T-helper 2 cell treated with Interferon-gamma antibody and Interleukin-4, amounts not matched to agents 5 μg/mL and 100 μg/mL, for 36 hours (primary cell): ENCODE measurements at places on chromosomes 5 and 9.
A peak's percentile ranks its signal among the peaks of the same experiment; 100 is the strongest.

DNA sequence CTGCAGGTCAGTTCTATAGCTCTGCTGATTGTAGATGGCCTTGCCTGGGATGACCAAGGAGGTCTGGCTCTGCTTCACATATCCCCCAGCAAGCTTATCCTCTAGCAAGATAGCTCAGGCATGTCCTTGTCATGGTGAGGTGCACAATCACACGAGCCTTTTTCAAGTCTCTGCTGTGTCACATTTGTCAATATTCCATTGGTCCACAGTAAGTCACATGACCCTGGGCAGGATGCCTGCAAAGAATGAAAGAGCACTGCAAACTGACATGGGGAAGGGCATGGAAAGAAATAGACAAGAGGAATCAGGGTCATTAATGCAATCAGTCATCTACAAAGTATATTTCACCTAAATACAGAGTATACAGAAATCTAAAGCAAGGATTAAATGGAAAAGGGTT lies 142.0 kb downstream of the RORB start:
- H3K27ac ChIP-seq, result no peak overlapping the region
- H3K36me3 ChIP-seq, result no peaks in the 10 kb centered on the region
- H3K4me3 ChIP-seq, result no peak overlapping the region

DNA sequence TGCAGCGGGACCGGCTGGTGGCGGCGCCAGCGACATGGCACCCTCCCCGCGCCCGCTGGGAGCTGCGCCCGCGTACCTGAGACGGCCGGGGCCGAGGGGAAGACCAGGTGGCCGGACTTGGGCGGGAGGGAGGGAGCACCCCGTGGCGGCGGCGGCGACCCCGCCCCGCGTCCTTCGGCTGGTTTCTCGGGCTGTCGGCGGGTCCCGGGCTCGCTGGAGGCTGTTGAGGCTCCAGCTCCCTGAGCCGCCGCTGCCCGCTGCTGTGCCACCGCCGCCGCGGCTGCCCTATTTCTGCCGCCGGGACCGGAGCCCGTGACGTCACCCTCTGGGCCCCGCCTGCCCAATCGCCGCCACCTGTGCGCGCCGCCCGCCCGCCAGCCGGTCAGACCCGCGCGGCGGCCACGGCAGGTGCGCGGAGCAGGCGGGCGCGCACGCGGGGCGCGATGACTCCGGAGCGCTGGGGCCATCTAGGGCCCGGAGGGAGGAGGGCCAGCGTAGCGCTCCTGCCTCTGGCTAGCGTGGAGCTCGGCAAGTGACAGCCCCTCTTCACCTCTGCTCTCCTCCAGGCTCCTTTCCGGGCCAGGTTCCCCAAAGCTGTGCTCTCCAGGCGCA lies at the start of gene FSTL4:
Gene FSTL4 (minus strand): TSS at position 293 of the 612 bp plus-strand sequence.
- H3K27me3 ChIP-seq, result peaks cover 67% of the 10 kb centered on the region
- peak; percentile 21 for DNase-seq

GRCh38 chr9:32487981-32488380 lies 38.0 kb downstream of the RIGI start:
- no peaks in the 10 kb centered on the region for H3K4me1 ChIP-seq
- H3K27ac ChIP-seq, result no peak overlapping the region
- DNase-seq, result no peak
- peaks cover 43% of the 10 kb centered on the region for H3K36me3 ChIP-seq

DNA sequence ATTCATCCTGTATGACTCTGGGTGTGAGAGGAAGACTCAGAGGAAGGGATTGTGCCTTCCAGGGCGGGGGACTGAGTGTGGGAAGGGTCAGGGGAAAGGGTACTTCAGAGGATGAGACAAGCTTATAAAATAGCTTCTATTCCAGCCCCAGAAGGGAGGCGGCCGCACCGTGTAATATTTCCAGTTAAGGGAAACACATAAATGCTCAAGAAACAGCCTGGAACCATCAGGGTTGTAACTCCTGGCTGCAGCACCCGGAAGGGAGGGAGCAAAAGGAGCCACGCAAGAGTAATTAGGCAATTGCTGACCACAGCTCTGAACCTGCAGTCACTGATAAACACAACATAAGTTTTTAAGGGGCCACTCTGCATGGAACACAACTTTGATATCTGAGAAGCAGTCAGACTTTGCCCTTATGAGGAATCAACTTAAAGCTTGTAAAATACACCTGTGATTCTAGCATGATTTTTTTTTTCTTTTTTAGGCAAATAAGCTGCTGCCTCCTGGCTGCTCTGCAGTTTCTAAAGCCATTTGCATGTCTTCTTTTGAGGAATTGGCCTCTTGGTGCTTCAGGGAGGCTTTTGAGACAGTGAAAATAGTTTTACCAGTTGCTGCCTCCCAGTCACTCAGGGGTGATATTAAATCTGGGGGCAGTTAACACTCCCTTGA lies 382.7 kb downstream of the ENC1 start:
- H3K36me3 ChIP-seq, result no peaks in the 10 kb centered on the region
- H3K4me1 ChIP-seq, result no peaks in the 10 kb centered on the region
- peaks cover 21% of the 10 kb centered on the region for H3K27me3 ChIP-seq

DNA sequence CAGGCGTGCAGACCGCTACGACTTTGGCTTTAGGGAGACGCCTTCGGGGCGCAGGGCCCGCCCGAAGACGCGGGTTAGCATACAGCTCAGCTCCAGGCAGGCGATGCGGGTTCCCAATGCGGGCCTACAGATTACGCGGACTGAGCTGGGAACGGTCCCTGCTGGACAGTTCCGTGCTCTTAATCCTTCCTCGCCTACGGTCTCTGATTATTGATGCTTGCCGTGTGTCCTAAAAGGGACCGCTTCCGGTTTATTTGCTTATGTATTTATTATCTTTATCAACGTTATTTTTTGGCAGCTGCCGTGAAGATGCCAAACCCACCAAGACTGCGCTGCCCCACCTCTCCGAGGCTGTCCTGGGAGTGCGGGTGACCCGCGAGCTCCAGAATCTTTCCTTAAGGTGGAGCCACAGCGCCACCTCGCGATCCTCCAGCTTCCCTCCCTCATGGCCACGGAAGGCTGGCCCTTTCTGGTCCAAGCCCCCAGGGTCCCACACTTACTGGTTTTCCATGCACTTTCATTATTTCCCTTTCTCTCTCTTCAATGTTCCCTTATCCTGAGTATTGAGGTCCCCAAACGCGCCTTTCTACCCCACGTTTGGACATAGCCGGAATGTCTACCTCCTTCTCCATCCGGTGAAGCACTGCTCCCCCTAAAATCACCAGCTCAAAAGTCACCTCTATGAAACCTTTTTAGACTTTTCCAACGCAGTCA lies 7.0 kb upstream of the EBF1 start:
- peak overlapping the region; percentile 80 for H3K4me3 ChIP-seq
- no peaks in the 10 kb centered on the region for H3K36me3 ChIP-seq
- peaks cover 11% of the 10 kb centered on the region for H3K4me1 ChIP-seq
- H3K27ac ChIP-seq, result no peak overlapping the region
- peaks cover 80% of the 10 kb centered on the region for H3K27me3 ChIP-seq
- DNase-seq, result peak; percentile 45

DNA sequence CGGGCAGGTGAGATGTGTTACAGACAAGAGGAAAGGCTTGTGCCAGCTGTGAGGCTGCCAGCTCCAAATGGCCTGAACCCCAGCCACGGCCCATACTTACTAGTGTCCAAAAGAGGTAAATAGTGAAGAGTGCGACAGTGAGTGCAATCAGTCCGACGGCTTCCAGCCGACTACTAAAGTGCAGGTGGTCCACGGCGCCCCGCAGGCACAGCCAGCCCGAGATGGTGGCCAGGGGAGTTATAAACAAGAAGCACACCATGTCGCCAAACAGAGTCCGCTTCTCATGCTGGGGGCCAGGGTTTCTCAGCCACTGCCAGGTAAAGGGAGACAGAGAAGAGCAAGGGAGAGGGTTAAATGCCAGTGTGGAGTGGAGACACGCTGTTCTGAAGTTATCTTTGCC lies 101.1 kb downstream of the LMNB1 start:
- no peaks in the 10 kb centered on the region for H3K36me3 ChIP-seq
- no peaks in the 10 kb centered on the region for H3K4me1 ChIP-seq
- no peak overlapping the region for H3K4me3 ChIP-seq

DNA sequence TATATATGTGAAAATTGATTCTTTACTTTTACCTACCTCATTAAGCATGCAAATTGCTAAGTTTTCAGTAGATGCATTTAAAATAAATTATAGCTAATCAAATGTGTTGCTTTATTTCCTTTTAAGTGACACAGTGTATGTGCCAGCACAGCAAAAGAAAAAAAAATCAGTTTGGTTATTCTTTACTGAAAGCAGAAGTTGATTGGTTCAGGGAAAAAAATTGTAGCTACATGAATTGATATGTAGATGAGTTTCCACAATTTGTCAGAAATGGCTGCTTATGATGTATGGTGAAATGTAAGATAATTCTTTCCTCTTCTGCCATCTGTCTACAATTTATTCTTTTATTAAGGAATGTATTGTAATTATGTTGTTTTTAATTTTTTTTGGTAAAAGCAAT lies 57.8 kb downstream of the PARP8 start:
- no peak overlapping the region for H3K27ac ChIP-seq
- H3K4me3 ChIP-seq, result no peak overlapping the region
- H3K36me3 ChIP-seq, result peaks cover 10% of the 10 kb centered on the region
- H3K4me1 ChIP-seq, result peaks cover 32% of the 10 kb centered on the region

DNA sequence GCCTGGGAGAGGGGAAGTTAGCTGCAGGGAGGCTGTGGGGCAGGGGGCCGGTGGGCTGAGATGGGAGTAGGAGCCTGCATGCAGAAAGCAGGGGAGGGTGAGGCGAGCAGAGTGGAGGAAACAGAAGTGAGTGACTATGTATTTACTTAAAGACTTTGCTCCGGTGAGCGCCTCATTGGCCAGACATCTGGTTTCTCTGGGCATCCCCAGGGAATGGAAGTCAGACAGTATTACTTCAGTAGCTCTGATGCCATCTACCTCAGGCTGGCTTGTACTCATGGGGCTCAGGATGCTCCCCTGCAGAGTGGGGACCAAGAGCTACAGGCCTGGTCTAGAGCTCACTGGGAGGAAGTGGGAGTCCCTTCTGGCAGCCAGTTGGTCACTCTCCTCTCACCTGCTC lies 78.2 kb upstream of the ARAP3 start:
- H3K4me3 ChIP-seq, result no peak overlapping the region
- H3K27me3 ChIP-seq, result peaks cover 38% of the 10 kb centered on the region
- no peak overlapping the region for H3K27ac ChIP-seq
- no peak for DNase-seq

DNA sequence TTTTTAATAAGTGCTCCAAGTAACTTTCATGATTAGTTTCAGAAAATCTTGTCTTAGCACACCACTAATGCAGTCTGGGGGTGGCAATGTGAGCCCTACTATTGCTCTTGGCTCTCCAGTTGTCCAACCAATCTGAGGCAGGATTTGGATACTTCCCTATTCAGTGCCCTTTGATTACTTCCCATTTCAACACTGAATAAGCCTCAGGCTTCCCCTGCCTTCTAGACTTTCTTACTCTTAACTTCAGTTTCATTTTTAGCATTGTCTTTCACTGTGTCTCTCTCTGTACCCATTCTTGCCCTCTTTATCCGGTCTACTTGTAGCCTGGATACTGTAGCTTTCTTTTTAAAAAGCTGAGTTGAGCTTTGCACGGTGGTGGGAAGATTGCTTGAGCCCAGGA lies 186.1 kb downstream of the C9orf152 start:
- DNase-seq, result no peak
- no peaks in the 10 kb centered on the region for H3K27me3 ChIP-seq
- peaks cover 34% of the 10 kb centered on the region for H3K4me1 ChIP-seq
